Foreskin keratinocyte (primary cell): ENCODE measurements at places on chromosomes 7 and 10.

- no peak for DNase-seq
These were observed 141.8 kb downstream of the CTTNBP2 start for GRCh38 chr7:117731455-117731854.

DNA sequence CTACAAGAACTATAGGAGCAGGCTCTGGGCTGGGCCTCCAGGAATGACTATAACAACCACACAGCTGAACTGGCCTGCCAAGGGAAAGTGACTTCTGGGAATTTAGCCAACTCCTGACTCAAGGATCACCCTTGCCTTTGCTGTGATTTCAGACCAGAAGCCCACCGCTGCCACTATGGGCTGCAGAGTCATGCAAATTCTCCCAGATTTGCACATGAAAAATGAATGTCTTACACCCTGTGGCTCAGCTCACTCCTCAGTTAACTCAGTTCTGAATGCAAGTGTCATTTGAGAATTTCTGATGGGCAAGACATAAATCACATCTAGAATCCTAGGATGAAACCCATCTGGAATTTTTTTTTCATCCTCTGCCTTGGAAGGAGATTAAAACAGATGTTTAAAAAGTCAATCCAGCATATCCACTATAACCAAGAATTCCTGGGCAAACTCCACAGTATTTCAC is 186.5 kb upstream of the BET1 start:
- DNase-seq, result no peak

DNA sequence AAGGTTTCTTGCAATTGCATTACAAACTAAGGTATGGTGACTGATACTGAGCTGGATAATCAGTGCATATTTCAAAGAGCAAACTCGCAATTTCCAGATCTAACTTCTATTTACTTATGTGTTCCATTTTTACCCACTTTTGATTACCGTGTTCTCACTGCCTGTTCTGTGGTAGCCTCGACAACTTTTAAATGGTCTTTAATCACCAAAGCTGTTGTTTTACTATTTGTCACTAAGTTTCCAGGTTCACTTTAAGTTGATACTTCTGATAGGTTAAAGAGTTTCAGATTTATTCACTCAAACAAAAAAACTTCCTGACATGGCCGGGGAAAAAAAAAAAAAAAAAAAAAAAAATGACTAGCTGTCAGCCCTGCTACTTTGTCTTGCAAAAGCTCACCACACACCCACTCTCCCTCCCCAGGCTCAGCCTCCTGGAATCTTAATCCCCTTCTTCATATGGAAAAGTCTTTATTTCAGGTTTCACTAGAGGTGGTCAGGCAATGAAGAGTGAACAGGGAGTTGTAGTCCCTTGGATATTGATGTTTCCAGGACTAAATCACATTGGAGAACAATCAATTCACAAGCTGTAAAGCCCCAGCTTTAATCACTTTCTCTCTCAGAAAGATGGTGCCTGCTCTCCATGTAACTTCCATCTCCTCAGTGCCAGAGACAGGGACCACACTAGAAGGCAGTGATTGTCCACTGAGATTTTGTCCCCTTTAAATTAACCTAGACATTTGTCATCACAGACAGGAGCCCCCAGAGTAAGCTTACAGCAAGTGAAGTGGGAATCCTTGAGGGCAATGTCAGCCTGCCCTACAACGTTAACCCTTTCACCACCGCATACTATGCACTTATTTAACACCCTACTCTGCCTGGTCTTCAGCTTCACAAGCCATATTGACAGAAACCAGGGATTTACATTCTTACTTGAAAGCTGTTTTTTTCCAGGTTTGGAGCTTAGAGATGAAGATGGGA is 749.1 kb upstream of the SORCS1 start:
- DNase-seq, result no peak

DNA sequence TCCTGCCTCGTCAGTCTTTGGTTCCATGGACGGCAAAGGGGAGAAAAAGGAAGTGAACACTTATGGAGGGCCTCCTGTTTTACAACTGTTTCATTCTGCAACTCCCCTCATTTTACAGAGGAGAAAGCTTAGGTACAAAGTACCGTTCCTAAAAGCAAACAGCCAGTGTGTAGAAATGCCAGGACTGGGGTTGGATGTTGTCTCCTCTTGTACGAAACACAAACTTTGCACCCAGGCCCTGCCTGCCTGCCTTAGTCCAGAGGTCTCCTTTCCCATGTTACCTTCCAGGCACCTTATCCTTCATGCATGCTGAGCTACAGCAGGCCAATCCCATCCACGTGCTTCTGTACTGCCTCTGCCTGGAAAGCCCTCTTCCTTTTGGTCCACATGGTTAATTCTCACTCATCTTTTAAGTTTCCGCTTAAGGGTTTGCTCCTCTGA is 86.0 kb downstream of the ICA1 start:
- no peak for DNase-seq

GRCh38 chr7:45691155-45691656 is 117.0 kb downstream of the ADCY1 start:
- no peak for DNase-seq

DNA sequence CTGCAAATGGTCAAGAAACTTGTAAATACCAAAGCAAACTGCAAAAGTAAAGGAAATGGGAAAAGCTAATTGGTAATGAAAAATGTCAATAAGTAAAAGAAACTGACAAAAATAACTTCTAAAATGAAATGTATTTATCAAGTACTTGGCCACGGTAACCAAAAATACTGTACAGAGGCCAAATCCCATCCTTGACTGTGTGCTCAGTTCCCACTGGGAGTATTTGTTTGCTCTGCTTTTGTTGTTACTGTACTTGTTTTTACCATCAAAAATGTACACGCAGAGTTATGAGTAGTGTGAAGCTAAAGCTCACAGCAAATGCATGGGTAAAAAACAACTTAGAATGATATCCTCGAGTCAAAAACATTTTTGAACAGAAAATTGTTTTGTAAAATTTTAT is 31.1 kb downstream of the ENKUR start:
- DNase-seq, result no peak

DNA sequence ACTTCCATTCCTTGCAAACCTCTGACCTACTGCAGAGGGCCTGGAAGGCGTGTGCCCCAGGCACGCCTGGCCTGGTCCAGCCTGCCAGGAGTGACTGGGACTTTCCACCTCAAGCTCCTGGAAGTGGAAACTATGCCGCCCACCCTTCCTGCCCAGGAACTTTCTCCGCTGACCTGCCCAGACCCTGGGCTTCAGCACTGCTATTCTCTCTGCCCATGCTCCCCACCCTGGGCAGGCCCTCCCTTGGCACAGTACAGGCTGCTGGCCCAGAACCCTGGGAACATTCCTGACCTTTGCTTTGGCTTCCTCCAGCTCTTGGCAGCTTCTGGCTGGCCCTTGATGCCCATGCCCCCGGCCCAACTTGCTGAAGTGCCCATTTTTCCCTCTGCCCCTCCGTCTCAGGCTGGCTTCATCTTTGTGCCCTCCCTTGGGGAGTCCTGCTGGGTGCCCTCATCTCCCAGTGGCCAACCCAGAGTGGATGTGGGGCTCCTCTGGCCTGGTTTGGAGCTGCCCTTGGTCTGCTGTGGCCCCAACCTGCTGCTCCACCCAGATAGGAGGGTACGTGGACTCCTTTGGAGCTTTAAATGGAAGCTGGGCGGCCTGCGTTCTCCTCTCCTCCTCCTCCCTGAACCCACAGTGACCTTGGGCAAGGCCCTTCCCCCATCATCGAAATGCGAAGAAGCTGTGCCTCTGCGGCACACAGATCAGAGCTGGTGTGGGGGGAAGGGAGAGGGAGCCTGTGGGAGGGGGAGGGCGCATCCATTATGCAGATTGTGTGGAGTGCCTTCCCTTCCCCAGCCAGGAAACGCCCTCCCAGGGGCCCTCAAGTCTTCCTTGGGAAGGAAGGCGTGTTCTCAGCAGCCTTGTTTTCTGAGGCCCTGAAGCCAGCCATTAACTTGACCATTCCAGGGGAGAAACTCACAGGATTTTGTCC is 3.4 kb downstream of the MMRN2 start:
- DNase-seq, result no peak

- DNase-seq, result no peak
These were observed 2.8 kb upstream of the RGS10 start for GRCh38 chr10:119545310-119545709.

GRCh38 chr10:103637011-103637410 is 143.5 kb downstream of the NEURL1 start:
- DNase-seq, result no peak

DNA sequence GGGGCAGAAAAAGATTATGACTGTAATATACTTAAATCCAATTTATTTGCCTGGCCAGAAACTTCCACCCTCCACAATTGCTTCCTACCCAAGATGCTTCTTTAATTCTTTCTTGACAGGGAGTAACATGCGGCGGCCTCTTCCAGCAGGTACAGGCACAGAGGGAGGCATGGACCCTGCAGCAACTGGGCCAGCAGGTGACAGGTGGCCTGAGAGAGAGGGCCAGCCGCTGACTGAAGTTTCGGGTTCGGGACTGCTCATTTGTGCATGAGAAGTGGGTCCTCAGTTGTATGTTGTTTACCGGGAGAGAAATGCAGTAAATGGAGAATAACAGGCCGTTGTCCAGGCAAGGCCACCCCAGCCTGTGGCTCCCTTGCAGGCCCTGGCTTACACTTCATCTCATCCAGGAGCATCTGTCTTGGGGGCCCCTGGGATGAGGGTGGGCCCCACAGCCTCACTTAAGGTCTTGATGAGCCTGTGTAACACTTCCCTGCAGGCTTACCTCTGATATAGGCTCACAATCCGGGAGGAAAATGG is 72.5 kb downstream of the C10orf143 start:
- DNase-seq, result no peak

DNA sequence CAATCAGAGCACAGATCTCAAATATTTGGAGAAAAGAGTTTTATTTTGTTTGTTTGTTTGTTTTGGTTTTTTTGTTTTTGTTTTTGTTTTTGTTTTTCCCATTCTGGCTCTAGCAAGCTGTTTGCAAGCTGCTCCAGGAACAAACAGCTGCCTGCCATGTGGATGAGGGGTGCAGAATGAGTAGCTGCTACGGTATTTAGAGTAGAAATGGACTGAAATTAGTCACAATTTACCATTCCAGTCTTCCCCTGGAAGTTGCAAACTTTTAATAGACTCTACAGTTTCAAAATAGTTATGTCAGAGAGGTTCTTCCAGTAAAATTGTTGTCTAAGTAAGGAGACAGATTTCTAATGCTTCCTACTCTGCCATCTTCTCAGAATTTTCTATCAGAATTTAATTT is 27.1 kb upstream of the TAS2R16 start:
- DNase-seq, result peak; percentile 14

DNA sequence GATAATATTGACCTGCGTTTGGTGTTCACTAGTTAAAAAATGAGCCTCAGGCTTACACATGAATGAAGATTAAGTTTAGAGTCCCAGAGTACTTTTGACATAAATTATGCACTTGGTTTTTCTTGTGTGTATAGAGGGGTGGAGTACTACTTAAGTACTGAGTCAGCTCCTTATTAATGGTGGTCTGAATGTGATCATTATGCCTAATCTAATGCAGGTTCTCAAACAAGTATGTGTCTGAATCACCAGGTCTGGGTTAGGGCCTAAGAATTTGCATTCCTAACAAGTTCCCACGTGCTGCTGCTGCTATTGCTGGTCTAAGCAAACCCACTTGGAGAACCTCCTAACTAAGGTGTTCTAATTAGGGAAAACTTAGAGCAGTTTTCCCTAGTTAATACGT is 30.7 kb upstream of the STOX1 start:
- peak; percentile 84 for DNase-seq
